ENCODE measurements at places on chromosomes 3 and 15. TPM values are rescaled to one million over a fixed set of nuclear protein-coding genes. Genes with fewer than 3 reads are reported as not detected.

- DNase-seq, result no peak
- H3K27me3 ChIP-seq, result peaks cover 3% of the 10 kb centered on the region
- no peaks in the 10 kb centered on the region for H3K36me3 ChIP-seq
- peaks cover 5% of the 10 kb centered on the region for H3K4me1 ChIP-seq
- no peak overlapping the region for H3K4me3 ChIP-seq
Measured at GRCh38 chr3:151091685-151092345, 6.4 kb downstream of the MED12L start.

The TF gene
- 4.1 TPM for total RNA-seq

DNA sequence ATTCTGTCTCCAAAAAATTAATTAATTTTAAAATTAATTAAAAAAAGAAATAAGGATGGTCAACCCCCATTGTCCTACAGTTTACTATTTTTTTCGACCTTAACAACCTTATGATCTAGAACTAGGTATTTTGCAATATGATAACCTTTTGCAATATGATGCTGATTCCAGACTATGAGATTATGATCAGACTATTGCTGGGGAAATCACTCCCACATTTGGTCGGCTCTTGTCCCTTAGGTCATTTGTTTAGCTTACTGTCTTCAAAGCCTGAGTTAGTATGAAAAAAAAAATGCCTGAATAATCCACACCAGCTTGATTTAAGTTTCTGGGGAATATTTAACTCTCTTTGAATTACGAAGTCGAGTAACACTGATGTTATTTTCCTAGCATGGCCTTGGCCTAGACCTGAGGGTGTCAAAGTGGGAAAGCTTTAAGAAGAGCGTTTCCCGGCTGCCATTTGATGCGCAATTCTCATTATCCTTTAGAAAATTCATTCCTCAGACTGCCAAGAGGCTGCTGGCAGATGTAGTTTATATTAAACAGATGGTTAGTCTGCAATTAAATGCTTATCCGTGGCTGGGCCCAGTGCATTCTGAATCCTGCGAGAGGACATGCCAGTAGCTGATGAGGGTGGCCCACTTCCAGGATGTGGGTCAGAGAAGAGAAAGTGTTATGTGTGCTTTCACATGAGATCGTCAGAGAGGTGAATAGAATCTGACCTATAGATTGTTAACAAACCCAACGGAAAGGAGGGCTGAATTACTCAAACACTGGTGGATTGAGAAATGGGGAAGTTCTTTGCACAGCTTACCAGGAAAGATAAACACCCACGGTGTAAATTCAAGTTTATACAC lies 496.0 kb upstream of the THBS1 start:
- no peaks in the 10 kb centered on the region for H3K27me3 ChIP-seq
- H3K27ac ChIP-seq, result peak overlapping the region; percentile 59

- H3K4me3 ChIP-seq, result no peak overlapping the region
- H3K27ac ChIP-seq, result no peak overlapping the region
- peaks cover 2% of the 10 kb centered on the region for H3K4me1 ChIP-seq
- DNase-seq, result no peak
Measured at GRCh38 chr15:93138681-93139250, 49.8 kb upstream of the RGMA start.

The PLCH1 gene
- 0.44 TPM for total RNA-seq

DNA sequence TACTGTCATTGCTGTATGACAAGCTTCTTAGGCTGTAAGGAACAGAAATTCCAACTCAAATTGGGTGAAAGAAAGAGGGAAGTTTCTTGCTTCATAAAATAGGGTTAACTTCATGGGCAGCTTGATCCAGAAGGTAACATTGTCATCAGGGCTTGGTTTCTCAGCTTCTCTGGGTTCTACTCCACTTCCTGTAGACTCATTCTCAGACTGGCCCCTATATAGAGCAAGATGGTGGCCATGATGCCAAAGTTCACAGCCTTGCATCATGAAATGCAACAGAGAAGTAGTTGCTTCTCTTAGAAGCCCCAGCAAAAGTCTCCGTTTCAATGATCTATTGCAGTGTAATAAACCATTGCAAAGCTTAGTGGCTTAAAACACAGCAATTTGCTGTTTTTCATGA lies 33.6 kb downstream of the TMEM40 start:
- no peaks in the 10 kb centered on the region for H3K27me3 ChIP-seq
- H3K27ac ChIP-seq, result no peak overlapping the region
- H3K4me3 ChIP-seq, result no peak overlapping the region
- no peak for DNase-seq
- H3K4me1 ChIP-seq, result peaks cover 18% of the 10 kb centered on the region

The STARD5 gene
- total RNA-seq, result 3.7 TPM

GRCh38 chr3:102662498-102662772 lies 227.6 kb downstream of the ZPLD1 start:
- no peak for DNase-seq
- H3K36me3 ChIP-seq, result no peaks in the 10 kb centered on the region
- no peak overlapping the region for H3K27ac ChIP-seq
- no peaks in the 10 kb centered on the region for H3K27me3 ChIP-seq
- no peaks in the 10 kb centered on the region for H3K4me1 ChIP-seq
- no peak overlapping the region for H3K4me3 ChIP-seq

The SCN11A gene
- 2.0 TPM for total RNA-seq

- H3K27ac ChIP-seq, result no peak overlapping the region
- H3K27me3 ChIP-seq, result no peaks in the 10 kb centered on the region
- peaks cover 5% of the 10 kb centered on the region for H3K36me3 ChIP-seq
- no peak overlapping the region for H3K4me3 ChIP-seq
Measured at GRCh38 chr15:82122746-82123400, 77.1 kb upstream of the MEX3B start.

The IL16 gene
- total RNA-seq, result 3.9 TPM

DNA sequence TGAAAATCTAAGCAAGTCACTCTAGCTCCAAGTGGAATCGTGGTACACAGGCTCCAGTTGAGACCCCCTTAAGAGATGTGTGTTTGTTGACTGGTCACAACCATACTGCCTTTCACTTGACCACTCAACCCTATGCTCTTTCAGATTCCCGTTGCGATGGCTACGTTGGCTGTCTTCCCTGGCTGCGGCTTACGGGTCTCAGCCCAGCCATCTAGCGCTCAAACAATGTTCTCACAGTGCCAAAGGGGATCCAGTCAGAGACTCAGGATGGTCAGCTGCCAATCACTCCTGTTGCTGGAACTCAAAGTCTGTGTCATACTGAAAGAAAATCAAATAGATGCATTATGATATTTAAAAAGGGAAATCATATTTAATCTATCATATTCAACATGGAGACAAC lies 237.6 kb downstream of the ITPR1 start:
- H3K4me1 ChIP-seq, result peaks cover 4% of the 10 kb centered on the region
- H3K4me3 ChIP-seq, result no peak overlapping the region
- H3K27me3 ChIP-seq, result no peaks in the 10 kb centered on the region
- H3K27ac ChIP-seq, result no peak overlapping the region
- DNase-seq, result peak; percentile 57

DNA sequence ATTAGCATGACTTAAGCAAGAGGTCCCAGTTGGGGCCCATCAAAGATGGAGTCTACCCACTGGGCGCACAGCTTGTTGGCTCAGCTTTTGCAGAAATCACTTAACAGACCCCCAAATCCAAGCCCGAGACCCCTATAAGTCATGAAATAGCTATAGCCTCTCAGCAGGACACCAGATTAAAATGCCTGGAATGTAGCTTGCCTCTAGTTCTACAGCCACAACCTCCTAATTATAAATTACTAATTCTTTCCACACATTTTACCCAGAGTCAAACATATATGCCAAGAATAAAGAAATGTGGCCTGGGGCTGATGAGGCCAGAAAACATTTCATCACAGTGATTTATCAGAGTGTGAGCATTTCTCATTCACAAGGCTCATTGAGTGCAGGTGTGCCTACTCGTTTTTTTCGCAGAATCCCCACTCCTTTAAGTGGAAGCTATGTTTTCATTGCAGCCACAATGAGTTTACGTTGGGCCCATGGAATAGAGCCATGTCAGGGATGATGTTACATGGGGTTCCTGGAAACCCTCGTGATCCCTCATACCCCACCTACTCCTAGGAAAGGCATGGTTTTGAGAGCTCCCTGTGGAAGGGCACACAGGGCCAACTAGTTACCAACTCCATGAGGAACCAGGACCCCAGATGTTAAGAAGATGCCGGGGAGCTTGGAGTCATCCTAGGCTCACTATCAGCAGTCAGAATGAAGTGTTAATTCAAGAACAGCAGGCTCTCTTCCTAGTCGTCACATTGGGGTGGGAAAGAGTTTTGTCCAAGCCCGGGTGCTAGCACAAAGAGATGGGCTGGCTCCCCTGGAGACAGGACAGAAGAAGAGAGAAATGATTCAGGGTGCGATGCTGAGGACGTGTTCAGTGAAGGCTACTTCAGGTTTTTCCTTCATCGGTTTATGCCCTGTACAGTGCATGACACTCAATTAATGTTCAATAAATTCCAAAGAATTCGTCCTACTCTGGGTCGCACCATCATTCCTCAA lies 90.2 kb upstream of the ABHD17C start:
- H3K27me3 ChIP-seq, result no peaks in the 10 kb centered on the region
- peaks cover 24% of the 10 kb centered on the region for H3K4me1 ChIP-seq
- no peaks in the 10 kb centered on the region for H3K36me3 ChIP-seq
- no peak for DNase-seq
- H3K4me3 ChIP-seq, result no peak overlapping the region
- no peak overlapping the region for H3K27ac ChIP-seq
